Bronchus fibroblast of lung (primary cell): ENCODE measurements at places on chromosomes 16 and 17. TPM values are rescaled to one million over a fixed set of nuclear protein-coding genes. Genes with fewer than 3 reads are reported as not detected.

RGS11 gene
- total RNA-seq = 0.17 and 0.30 TPM in 2 replicates

C16orf89 gene
- total RNA-seq = 0.15 and 0.17 TPM in 2 replicates

KRT33B gene
- not detected in 2 replicates for total RNA-seq

NPIPB9 gene
- total RNA-seq = not detected in 2 replicates

PRSS33 gene
- total RNA-seq = not detected in 2 replicates

TLCD2 gene
- 1.0 TPM in 2 replicates for total RNA-seq

PRSS53 gene
- 2.1 and 2.5 TPM in 2 replicates for total RNA-seq

C16orf74 gene
- total RNA-seq = 6.1 and 9.2 TPM in 2 replicates

IRX5 gene
- not detected in 2 replicates for total RNA-seq

TIMM22 gene
- total RNA-seq = 17.8 and 18.7 TPM in 2 replicates

KRTAP17-1 gene
- not detected in 2 replicates for total RNA-seq

ENPP7 gene
- not detected in 2 replicates for total RNA-seq

ARHGDIG gene
- total RNA-seq = not detected in 2 replicates

TVP23C gene
- total RNA-seq = 3.5 and 4.5 TPM in 2 replicates

DLX4 gene
- not detected in 2 replicates for total RNA-seq

TANGO6 gene
- 9.4 and 10.6 TPM in 2 replicates for total RNA-seq

TP53TG3 gene
- total RNA-seq = not detected in 2 replicates

COG1 gene
- 18.7 and 22.7 TPM in 2 replicates for total RNA-seq

TPPP3 gene
- 0.15 and 0.34 TPM in 2 replicates for total RNA-seq
